Right renal cortex interstitium (tissue), 3 donors: ENCODE measurements at places on chromosomes 4 and X.

- DNase-seq: no peak
Observed at GRCh38 chr4:143184217-143184502, 557 bp upstream of the USP38 start.

DNA sequence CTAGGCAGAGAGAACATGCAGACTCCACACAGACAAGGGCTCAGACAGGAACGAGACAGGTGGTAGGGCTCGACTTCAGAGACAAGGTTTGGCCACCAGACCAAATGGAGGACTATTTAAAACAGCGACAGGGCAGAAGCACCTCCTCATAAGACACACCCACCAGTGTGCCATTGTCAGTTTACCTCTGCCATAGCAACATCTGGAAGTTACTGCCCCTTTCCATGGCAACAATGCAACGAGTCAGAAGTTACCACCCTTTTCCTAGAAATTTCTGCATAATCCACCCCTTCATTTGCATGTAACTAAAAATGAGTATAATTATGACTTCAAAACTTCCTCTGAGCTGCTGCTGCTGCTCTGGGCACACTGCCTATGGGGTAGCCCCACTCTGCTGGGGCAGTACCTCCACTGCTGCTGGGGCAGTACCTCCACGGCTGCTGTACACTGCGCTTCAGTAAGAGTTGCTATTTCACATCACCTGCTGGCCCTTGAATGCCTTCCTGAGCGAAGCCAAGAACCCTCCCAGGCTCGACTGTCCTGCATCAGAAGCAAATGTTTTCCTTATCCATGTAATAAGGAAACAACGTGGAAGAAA lies 2222.3 kb upstream of the AGA start:
- no peak for DNase-seq

DNA sequence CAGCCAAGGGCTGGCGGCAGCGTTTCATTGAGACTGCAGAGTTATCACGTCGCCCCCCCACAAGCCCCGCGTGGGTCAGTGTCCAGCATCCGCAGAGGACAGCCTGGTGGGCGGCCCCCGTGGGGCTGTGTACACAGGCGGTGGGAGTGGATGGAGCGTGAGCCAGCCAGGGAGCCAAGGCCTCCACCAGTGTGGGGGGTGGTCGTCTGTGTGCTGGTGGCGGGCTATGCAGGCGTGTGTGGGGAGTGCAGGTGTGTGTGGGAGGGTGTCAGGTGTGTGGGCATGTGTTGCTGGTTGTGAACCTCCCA lies 56.5 kb upstream of the NKX1-1 start:
- DNase-seq: no peak

- DNase-seq: no peak
Observed at GRCh38 chr4:119550857-119551532, 77.6 kb downstream of the PDE5A start.

GRCh38 chr4:110128472-110128919 lies 69.9 kb downstream of the ELOVL6 start:
- no peak for DNase-seq

DNA sequence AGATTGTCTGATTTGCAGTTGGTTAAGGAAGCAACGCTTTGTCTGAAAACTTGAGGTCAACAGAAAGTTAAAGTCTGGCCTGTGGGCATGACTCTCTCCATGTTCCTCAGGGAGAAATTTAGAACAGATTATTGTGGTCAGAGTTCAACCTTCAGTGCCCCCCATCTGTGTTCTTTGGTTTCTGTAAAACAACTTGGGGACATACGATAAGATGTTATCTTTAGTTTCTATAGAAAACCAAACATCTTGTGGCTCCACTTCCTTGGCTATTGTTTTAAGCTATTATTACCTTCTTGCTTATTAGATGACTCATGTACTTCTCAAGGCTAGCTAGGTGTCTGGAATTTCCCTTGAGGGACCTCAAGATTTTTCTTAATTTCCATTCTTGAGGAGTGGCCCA lies 507.7 kb downstream of the PDHA2 start:
- DNase-seq: no peak

DNA sequence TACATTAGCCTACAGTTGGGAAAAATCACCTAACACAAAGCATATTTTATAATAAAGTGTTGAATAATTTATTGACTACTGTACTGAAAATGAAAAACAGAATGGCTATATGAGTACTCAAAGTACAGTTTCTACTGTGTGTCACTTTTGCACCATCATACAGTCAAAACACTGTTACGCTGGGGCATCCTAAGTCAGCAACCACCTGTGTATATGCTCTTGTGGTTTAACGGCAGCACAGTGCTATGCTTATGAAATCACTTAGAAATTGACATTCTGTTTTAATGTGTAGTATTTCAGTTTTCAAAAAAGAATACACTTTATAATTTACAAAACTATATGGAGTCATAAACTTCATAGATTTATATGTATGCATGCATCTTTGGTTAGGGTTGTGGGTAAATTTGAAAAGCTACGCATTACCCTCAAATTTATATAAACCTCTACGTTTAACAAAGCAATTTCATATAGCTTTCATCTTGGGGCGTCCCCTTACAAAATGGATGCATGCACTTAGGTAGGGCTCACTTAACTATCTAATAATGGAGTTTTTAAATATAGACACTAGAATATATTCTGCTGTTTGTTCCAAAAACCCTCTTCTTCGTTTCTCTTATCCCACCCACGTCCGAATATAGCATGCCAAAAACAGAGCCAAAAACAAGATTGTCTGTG lies 690 bp upstream of the NEIL3 start:
- DNase-seq: no peak

- DNase-seq: no peak
Observed at GRCh38 chr4:172147687-172148086, 334.5 kb downstream of the GALNTL6 start.
